ENCODE measurements at places on chromosomes 6 and 20. TPM values are rescaled to one million over a fixed set of nuclear protein-coding genes. Genes with fewer than 3 reads are reported as not detected.

SLC12A5 gene
- total RNA-seq, result 3.6 TPM

LY86 gene
- total RNA-seq, result 7.0 TPM

SPDEF gene
- 738 TPM for total RNA-seq

TMEM244 gene
- not detected for total RNA-seq

ARMC12 gene
- 1.7 TPM for total RNA-seq

MAFB gene
- 49.5 TPM for total RNA-seq

CRYBG1 gene
- total RNA-seq, result 39.9 TPM

C20orf204 gene
- total RNA-seq, result 3.1 TPM

GPR63 gene
- 3.4 TPM for total RNA-seq

MLIP gene
- 1.9 TPM for total RNA-seq

DEFB132 gene
- 3.3 TPM for total RNA-seq

UBD gene
- 2.0 TPM for total RNA-seq

HMGCLL1 gene
- total RNA-seq, result 5.7 TPM

OVOL2 gene
- 25.6 TPM for total RNA-seq

BNIP5 gene
- total RNA-seq, result not detected

OR2H1 gene
- not detected for total RNA-seq

CCDC28A gene
- total RNA-seq, result 41.6 TPM

CD24 gene
- 336 TPM for total RNA-seq

PRL gene
- total RNA-seq, result not detected

HSPA1L gene
- total RNA-seq, result 1.5 TPM

PGC gene
- 391 TPM for total RNA-seq

KCNK17 gene
- total RNA-seq, result 0.51 TPM

SRMS gene
- 1.6 TPM for total RNA-seq

TRERF1 gene
- total RNA-seq, result 9.5 TPM

Data from prostate gland (tissue), 2 donors.